ENCODE measurements at places on chromosomes 2 and 18.

- DNase-seq = no peak
Measured at GRCh38 chr2:226690461-226691024, 109.1 kb downstream of the IRS1 start.

DNA sequence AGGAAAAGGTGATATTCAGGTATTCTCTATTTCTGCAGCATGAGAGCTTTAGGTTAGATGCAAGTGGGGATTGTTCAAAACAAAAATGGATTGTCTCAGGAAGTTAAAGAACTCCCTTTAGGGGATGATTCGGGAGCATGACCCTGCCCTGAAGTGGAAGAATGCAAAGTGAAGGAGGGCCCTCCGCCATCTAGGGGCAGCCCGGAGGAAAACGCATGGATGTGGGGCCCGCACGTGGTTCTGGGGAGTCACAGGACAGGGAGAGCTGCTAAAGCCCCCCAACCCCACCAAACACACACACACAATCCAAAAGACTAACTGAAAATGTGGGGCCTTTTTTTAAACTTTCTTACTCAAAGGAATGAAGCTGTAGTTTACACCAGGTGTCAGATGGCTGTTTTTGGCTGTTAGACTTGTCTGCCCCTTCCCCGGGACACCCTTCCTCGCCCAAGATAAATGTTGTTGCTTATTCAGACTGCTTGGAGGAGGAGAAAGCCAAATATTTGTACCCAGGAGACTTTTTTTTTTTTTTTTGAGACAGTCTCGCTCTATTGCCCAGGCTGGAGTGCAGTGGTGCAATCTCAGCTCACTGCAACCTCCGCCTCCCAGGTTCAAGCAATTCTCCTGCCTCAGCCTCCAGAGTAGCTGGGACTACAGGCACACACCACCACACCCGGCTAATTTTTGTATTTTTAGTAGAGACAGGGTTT is 78.8 kb downstream of the HNRNPLL start:
- DNase-seq = no peak

- DNase-seq = no peak
Measured at GRCh38 chr2:62363166-62363565, 142.8 kb downstream of the TMEM17 start.

DNA sequence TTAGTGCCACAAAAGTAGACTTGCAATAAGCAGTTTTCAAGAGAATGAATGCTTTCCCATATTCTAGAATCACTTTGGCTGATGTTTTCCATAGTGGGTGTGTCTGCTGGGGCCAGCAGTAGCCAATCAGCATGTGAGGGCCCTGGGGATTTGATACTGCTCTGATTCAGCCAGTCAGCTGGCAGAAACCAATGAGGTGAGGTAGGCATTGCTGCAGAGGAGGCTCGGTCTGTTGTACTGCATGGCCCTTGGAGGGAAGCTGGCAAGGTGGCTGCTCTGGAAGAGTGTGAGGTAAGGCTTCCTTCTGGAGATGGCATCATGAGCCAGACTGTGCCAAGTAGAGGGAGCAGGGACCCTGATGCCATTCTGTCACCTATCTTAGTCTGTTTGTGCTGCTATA is 22.7 kb downstream of the TMEM87B start:
- peak; percentile 55 for DNase-seq

DNA sequence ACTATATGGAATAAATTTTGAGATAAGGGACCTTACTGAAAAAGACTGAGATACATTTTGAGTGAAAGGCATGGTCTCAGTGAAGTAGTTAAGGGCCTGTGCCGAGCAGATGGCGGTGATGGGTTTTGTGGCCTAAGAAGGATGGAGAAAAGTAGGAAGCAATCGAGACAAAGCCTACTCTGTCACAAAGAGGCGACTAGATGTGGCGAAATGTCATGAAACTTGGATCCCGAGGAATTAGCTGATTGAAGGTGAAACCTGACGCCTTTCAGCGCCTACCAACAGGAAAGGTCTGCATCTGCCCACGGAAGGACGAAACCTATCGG is 558 bp upstream of the CEP192 start:
- DNase-seq = no peak

GRCh38 chr2:217045700-217046475 is 186.0 kb upstream of the TNP1 start:
- peak; percentile 43 for DNase-seq

DNA sequence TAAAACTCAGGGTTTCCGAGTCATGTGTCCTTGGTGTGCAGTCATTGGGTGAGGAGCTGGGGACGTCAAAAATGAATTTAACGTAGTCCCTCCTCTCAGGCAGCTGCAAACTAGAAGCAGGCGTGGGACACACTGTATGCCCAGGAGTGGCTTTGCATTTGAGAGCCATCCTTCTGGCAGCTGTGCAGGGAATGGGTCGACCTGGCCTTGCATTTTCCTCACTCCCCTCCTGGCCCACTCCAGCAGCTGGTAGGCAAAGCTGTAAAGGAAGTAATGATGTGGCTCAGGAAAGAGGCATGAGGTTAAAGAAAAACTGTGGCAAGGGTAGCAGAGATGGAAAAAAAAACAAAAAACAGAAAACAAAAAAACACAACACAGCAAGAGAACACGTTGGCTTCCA is 46.5 kb downstream of the RNF144A start:
- no peak for DNase-seq

DNA sequence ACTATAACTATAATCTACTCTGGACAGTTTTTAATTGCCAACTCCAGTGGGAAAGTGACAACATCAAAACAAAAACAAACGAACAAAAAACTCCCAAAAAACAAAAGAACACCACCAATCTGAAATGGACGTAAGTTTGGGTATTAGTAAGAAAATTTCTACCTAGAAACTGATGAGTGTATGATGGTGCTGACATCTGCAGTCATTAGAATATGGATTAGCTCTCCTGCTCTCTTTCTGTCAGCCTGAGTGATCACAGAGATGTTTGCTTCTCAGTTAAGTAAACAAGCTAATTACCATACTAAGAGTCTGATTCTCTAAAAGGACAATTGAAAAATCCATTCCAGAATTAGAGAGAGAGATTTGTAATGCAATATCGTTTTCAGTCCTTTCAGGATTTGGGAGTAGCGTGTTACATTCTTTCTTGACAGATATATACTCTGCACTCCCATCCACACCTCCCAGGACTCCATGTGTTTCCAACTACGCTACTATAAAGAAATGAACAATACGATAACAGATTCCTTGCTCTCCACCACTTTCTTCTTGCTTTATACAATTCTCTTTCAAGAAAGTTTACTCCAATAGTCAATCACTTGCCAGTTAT is 1347.4 kb upstream of the PIK3C3 start:
- no peak for DNase-seq

GRCh38 chr2:195214072-195214471 is 443.0 kb upstream of the SLC39A10 start:
- no peak for DNase-seq

DNA sequence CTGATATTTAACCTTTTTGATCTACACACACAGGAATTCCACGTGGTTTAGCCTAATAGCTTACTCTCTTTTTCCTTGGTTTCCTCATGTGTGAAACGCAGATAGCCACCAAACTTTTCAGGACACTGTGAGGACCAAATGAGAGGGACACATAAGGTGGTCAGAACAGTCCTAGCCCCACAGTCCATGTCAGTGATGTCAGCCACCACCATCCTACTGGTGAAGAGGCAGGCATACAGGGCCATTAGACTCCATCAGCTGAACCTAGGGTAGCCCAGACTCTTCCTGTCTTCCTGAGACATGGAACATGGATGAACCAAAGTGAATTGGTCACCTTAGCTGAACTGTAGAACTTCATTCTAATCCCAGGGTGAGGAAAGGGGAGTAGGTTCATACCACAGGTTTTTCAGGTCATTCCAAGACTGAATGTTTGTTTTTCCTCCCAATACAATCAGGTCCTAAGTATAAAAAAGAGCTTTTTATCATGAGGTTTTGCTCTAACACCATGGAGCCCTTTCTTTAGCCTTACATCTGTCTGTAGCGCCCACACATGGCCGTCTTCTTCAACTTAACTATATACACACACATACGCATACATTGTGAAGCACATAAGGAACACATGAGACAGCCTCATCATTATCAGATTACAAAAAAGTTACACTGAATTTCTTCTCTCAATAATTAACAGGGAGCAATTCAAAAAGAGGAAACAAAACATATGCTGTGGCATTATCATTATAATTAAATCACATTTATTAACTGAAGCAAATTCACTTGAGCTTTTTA is 18.5 kb upstream of the NFE2L2 start:
- DNase-seq = no peak

GRCh38 chr2:121231385-121232000 is 53.5 kb downstream of the TFCP2L1 start:
- DNase-seq = no peak

DNA sequence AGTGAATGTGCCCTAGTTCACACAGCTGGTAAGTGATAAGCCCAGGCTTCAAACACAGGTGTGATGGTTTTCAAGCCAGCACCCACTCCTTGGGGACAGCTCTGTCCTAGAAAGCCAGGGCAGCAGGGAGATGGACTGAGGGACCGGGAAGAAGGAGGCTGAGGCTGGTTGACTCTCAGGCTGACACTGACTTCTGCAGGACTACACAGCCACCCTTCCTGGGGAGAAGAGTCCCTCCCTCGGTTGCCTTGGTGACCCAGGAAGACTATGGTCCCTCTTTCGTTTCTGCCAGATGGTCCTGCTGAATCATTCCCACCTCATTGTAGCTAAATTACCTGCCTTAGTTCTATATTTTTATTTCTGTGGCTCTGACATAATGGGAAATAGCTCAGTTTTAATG is 11.3 kb upstream of the FSHR start:
- no peak for DNase-seq

DNA sequence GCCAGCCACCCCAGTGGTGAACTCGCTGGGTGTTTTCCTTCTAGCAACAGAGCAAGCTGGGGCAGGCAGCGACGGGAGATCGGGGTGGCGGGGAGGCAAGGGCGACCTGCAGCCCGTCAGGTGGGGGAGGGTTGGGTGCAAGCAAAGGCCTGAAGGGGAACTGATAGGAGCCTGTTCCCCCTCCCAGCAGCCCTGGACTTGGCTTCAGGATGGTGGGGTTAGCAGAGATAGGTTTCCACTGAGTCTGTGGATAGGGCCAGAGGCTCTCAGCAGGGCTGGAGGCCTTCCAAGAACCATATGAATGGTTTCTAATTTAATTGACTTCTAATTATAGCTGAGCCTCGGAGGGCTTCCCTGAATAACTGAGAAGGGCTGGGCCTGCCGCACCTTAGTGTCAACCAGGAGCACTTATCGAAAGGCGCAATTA is 55.3 kb downstream of the EDAR start:
- no peak for DNase-seq

DNA sequence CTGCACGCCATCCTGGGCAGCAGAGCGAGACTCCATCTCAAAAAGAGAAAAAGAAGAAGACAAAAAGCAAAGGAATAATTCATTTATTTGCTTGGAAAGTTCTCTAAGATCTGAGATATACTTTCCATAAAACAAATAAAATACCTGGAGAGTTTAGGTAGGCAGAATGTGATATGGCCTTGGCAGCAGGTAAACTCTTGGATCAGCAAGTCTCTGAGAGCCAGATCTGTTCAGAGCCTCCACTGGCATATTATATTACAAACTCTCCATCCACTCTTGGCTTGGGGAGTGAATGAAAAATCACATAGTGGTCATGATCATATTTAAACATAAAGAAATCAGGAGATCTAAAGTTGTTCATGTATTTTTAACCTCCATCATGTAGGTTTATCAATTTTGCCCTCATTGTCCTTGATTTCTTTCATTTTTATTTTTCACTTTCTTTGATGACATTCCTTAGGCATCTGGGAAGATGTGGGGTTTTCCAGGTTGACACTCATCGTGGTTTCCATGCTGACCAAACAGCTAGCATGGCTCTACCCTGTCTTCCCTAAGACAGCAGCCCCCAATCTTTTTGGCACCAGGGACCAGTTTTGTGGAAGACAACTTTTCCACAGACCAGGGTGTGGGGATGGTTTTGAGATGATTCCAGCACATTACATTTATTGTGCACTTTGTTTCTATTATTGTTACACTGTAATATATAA is 10.2 kb downstream of the LRRFIP1 start:
- DNase-seq = no peak

DNA sequence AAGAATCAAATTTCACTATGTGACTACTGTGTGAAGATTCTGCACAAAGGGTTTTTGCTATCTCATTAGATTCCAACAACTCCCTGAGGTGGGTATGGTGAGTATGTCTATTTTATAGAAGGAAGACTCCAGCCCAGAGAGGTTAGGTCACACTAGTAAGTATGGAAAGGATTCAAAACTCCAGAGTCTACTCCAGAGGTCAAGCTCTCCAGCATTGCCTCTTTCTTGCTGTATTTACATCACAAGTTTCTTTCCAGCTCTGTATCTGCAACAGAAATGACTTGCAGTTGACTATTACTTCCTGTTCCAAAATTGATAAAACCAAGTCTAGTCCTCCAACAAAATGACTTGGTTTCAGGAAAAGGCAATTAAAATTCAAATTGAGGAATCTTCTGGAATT is 2.1 kb downstream of the COL4A4 start:
- DNase-seq = peak; percentile 31

DNA sequence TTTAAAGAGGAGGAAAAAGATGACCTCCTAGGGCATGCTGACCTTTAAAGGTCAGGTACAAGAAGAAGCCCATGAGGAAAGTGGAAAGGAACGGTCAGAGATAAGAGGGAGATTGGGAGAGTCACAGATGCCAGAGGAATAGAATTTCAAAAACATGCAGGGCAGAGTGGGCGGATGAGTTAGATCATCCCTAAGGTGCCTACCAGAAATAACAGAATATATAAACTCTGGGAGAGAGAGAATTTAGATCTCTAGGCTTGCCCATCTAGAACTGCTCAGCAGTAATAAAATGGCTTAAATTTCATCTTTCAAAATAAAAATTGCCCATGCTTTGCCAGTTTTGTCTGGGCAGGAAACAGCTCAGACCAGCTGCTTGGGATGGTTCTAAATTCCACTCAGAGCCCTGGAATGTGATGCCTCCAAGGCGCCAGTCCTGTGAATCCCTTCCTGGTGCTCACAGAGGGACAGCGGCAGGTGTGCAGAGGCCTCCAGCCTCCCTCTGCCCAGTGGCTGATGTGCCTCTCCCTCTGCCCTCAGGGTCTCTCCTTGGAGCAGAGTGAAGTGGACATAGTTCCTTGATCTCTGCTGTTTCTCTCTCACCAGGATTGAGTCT is 130.9 kb downstream of the ANTXR1 start:
- no peak for DNase-seq

GRCh38 chr2:161265874-161266273 is 42.4 kb upstream of the PSMD14 start:
- DNase-seq = no peak

- no peak for DNase-seq
Measured at GRCh38 chr2:109649736-109650695, 35.9 kb downstream of the SOWAHC start.

- DNase-seq = no peak
Measured at GRCh38 chr2:165777522-165778186, 16.4 kb downstream of the GALNT3 start.

- no peak for DNase-seq
Measured at GRCh38 chr2:169790581-169790980, 8.1 kb upstream of the SSB start.

All from cardiac fibroblast (primary cell).